ENCODE measurements at places on chromosomes 3 and 15.

GRCh38 chr3:24487325-24488262, 7.1 kb downstream of the THRB start:
- no peak for DNase-seq

DNA sequence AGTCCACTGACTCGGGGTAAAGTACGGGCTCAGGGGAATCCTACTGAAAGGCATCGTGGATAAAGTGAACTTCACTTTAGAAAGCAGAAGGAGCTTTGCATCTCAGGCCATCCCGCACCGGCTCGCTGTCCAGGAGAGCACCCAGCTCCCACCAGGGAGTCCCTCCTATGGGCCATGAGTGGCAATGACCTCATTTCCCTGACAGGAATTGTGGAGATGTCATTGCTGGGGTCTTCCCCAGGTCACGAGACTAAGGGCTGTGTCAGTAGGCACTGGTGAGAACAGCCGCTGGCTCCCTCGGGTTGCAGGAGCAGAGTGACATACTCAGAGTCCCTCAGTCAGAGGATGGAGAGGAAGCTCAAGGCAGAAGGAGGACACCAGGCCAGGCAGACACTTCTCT, 97.3 kb downstream of the XXYLT1 start:
- DNase-seq, result no peak

DNA sequence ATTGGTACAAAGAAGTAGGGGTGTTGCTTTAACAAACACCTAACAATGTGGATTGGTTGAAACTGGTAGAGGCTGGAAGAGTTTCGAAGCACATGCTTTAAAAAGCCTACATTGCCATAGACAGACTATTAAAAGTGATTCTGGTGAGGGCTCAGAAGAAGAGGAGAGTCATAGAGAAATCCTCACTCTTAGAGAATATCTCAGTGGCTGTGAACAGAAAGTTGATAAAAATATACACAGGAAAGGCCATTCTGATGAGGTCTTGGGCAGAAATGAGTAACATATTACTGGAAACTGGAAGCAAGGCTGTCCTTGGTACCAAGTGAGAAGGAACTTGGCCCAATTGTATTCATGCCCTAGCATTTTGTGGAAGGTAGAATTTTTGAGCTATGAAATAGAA, 173.7 kb upstream of the CRBN start:
- DNase-seq, result no peak

- DNase-seq, result no peak
These were observed 45.8 kb upstream of the UBE2E2 start for GRCh38 chr3:23157331-23157730.

- DNase-seq, result no peak
These were observed 204.8 kb upstream of the SLC2A2 start for GRCh38 chr3:171231361-171231760.

DNA sequence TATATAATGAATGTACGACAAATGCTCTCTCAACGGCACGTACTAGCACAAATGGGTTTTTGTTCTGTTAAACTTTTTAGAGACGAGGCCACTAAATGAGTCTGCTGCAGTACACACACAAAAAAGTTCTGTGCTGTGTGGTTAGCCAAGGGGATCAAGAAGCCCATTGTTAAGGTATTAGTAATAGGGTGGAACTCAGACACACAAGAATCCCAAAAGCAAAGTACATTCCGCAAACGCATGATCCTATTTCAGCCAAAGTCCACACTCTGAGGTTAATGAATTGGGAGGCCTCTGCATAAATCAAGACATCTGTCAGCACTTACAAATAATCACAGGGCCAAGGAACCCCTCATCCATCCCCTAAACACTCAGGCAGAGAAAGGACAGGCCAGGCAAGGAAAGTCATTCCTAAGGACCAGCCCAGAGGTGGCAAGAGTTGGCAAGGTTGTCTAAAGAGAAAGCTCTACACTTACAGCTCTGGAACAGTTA, 12.1 kb downstream of the OSBPL10 start:
- peak; percentile 96 for DNase-seq

DNA sequence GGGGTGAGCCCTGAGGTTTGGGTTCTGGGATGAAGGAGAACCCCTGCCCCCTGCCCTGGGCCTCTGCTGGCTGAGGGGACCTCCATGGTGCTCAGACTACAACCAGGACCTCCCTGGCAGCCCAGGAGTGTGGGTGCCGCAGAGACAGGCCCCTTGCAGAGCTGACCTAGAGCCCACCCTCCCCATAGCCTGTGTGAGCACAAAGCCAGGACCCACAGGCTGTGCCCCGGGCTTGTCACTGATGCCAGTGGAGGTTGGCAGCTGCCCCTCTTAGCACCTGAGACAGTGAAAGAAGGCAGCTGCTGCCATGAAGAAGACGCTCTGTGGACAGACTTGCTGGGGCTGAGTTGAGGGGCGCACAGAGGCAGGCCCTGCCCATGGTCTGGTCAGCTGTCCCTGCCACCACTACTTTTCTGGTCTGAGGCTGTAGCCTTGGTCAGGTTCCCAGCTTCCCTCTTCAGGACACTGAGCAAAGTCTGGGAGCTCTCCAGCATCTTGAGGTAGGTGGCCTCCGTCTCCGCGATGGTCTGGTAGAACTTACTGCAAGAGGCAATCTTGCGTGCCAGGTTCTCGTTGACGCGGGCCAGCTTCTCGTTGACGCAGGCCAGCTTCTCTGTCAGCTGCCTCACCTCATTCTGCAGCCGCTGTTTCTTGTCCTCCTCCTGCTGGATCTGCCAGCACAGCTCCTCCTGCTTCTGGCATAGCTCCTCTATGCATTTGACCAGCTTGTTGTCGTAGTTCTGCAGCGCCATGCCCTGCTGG, 23.0 kb downstream of the USP4 start:
- DNase-seq, result no peak

DNA sequence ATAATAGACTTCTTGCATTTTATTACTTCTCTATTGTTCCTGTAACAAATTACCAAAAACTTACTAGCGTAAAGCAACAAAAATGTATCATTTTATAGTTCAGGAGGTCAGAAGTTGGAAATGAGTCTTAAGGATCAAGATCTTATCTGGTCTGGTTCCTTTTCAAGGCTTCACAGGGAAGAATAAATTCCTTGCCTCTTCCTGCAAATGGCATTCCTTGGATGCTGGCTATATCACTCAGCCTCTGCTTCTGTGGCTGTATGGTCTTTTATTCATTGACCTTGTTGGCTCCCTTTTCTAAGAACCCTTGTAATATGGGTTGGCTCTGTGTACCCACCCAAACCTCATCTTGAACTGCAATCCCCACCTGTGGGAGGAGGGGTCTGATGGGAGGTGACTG, 478.4 kb upstream of the THBS1 start:
- no peak for DNase-seq
